ENCODE measurements at places on chromosomes 6 and 20.

- no peak for DNase-seq
These were observed 20.6 kb upstream of the CHMP4B start for GRCh38 chr20:33790566-33790965.

GRCh38 chr6:101936516-101936915 is 543.0 kb downstream of the GRIK2 start:
- DNase-seq: no peak

GRCh38 chr6:73579851-73580246 is 59.0 kb upstream of the EEF1A1 start:
- peak; percentile 26 for DNase-seq

- DNase-seq: no peak
These were observed 13.2 kb downstream of the GCNT2 start for GRCh38 chr6:10534419-10534762.

DNA sequence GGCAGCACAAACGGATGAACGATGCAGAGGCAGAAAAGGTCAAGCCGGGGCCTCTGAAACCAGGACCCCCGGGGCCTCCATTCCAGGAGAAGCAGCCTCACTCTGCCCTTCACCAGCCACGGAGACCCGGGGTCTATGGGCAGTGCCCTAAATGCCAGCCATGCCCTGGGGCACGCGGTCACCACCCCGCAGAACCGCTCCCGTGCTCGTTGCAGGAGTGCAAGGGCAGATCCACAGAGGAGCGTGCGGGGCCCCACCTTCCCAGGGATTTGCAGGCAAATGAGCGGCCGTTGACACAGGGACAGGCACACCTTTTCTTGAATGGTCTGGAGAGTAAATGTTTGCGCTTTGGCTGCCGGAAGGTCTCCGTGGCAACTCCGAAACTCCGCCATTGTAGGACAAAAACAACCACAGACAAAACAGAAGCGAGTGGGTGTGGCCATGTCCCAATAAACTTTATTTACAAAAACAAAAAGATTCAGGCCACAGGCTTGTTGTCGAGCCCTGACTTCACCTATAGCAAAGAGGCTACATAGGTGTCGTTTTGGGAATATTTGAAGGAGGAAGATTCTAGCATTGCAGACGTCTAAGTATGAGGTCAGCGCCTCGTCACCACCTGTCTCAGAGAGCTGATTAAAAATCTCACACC is 163.3 kb downstream of the TAF4 start:
- DNase-seq: no peak

DNA sequence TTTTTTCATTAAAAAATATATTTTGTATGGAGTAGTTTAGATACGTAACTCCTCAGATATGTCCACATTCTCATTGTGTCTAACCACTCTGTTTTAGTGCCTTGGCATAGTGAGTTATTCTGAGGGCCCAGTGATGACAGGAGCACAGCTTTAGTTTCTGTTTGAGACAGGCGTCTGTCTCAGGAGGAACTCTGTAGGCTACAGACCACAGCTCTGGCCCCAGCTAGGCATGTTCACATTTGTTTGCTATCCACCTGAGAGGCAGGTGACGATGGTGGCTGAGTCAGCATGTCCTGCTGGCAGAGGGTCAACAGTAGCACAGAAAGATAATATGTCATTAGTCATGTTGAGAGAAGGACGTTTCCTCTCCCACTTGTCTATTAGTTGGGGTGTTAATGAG is 16.3 kb downstream of the LRRC1 start:
- DNase-seq: no peak

DNA sequence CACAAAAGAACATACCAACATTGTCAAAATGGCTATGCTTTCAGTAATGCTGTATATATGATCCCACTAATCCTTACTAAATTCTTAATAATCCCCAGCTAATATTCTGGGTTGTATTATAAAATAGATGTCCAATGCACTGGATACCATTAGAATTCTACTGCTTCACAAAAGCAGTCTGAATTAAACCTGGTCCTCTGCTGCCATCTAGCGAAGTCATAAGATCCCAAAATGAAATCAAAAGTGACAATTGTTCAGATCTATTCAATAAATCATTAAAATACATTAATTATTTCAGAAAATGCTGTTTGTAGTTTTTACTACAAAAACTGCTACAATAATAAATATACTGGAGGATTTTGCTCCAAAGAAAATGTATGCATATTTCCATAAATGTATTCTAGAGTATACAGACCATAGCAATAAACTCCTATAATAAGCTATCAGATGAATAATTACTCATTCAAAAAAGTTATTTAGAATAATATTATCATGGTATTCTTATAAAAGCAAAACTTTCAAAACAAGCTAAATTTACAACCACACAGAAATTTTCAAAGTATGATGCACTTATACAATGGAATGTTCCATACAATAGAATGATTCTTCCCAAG is 92.6 kb downstream of the RNGTT start:
- peak; percentile 33 for DNase-seq

- DNase-seq: no peak
These were observed 620.2 kb downstream of the QKI start for GRCh38 chr6:164034602-164035140.

DNA sequence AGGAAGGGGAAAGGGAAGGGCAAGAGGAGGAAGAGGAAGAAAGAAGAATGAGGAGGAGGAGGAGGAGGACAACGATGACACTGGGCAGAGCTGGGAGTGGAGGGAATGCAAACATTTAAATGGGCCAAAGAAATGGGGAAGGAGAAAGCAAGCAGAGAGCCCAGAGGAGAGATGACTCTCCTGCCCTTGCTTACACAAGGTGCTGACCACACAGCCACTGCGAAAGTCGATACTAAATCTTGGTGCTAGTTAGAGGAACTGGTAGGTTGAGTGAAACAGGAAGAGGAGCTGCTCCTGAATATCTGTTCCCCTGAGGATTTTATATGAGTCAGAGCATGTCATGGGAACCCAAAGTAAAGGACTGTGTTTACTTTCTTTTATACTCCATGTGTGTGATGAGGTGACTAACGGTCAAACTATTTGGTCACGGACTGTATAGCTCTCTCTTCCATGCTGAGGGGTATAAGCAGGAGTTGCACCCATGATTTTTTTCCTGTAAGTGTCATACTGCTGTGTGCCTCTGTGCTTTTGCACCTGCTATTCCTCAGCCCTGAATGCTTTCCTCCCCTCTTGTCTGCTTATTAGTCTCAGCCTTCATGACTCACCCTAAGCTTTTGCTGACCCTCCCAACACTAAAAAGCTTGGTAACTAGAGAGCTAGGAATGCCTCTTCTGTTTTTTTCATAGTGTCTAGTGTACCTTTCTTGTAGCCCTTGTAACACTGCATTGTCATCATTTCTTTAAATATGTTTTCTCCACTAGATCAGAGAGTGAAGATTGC is 9.5 kb upstream of the PAQR8 start:
- DNase-seq: peak; percentile 68

DNA sequence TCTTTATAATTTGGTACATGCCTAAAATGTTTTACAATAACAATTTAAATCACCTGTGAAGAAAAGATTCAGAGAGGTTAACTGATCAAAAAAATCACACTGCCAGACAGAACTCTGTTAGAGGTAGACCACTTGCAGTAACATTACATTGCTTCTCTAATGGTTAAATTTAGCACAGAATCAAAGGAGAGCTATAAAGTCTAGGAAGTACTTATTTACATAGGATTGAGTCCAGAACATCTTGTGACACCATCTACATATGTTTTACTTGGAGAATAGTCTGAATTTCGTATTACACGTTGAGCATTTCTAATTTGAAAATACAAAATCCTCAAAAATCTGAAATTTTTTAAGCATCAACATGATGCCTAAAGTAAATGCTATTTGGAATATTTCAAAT is 17.2 kb upstream of the TBC1D20 start:
- no peak for DNase-seq

GRCh38 chr6:159464816-159465215 is 228.2 kb downstream of the SOD2 start:
- DNase-seq: no peak

DNA sequence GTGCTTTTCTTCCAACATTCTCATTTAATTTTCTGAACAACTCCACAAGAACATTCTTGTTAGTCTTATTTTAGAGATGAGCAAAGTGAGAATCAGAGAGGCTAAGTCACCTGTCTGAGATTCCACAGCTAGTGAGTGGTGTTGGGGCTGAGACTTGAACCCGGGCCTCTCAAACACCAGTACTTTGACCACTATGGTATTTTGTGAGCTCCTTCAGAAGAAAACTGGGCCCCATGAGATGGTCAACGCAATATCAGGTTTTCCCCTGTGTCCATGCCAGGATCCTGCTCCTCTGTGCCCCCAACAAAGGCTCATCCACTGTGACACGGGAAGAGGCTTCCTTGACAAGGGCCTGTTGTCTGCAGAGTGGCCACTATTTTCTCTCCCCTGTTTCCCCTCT is 51.9 kb downstream of the MAFB start:
- no peak for DNase-seq

DNA sequence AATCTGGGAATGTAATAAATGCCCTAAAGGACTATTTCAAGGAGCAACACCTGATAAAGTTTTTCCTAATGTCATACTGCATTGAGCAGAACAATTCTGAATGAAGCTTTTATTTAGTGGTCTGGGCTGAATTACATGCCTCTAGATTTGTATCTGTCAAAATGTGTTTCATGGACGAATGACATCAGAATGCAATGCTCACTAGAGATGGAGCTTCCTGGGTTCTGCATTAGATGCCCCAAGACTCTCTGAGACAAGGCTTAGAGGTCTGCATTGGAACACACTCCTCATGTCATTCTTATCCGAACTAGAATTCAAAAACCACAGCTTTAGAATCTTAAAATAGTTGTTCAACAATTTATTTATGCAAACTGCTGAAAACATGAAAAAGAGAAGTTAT is 62.0 kb downstream of the SYNE1 start:
- DNase-seq: no peak

DNA sequence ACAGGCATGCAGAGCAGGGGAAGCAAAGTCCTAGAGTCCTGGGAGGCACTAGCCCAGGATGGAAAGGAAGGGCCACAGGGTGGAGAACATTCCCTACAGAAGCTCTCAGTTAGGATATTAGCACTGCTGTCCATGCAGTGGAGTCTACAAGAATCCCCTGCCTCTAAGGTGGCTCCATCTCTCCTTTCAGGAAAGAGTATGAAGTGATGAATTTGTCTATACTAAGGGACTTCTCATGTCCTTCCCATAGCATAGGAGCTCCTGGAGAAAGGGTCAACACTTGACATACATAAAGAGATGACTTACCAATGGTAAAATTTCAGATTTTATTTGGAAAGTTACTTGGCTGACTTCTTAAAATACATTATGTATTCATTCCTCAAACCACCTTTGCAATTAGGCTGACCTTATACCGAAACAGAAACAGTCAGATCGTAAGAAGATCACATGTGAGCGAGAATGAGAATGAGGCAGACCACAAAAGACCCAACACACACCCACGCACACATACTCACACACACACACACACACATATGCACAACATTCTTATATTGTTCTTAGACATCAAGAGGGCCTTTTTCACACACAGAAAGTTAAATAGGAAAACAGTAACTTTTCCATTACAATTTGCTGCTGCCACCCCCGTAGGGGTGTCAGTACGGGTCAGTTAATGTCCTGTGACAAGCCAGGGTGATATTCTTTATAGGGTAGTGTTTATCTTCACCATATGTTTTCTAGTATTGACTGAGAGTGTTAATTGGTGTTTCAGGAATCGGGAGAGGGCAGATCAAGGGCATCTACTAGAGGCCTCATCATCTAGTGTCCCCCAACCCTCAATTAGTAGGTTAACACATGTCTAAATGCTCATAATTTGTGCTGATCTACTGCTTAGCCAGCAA is 159.4 kb downstream of the FAXC start:
- no peak for DNase-seq

GRCh38 chr6:40573221-40573620 is 13.9 kb downstream of the LRFN2 start:
- no peak for DNase-seq

- no peak for DNase-seq
These were observed 1.2 kb downstream of the RAB44 start for GRCh38 chr6:36698871-36699271.

DNA sequence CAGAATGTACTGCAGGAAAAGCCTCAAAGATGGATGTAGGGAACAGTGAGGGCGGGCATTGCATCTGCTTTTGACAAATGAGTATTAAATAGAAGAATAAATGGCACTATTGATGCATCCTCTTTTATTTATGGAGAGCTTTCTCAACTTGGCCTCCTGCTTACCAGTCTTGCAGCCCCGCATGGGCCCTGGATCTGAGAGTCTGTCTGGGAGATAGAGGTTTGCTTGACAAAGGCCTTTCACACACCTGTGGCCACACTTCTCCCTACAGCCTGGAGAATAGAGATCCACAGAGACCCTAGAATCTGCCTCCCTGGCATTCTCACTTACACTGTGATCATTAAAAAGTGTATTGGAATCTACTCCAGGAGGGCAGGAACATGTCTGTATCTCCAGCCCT is 203.8 kb upstream of the CDH4 start:
- DNase-seq: no peak

GRCh38 chr20:8443464-8444072 is 311.5 kb downstream of the PLCB1 start:
- DNase-seq: peak; percentile 40

GRCh38 chr6:168101590-168102314 is 22.7 kb upstream of the FRMD1 start:
- no peak for DNase-seq

DNA sequence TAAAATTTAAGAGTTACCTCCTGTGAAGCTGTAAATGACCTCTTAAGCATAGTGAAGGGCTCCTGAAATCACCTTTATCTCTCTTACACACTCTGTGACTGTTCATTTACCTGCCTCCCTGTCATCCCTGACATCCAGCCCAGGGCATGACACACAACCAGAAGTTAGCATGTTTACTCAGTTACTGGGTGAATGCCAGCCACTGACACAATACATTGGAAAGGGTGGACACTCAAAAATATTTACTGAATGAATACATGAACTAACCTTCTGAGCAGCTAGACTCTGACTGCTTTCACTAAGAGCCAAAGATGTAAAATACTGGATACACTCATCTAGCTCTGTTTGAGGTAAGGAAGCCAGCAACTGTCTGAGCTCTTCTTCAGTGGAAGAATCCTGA is 25.3 kb downstream of the SERAC1 start:
- DNase-seq: no peak

- DNase-seq: no peak
These were observed 152.0 kb downstream of the ANKRD60 start for GRCh38 chr20:58076405-58076804.

GRCh38 chr6:130765181-130765727 is 62.0 kb upstream of the SMLR1 start:
- DNase-seq: no peak

DNA sequence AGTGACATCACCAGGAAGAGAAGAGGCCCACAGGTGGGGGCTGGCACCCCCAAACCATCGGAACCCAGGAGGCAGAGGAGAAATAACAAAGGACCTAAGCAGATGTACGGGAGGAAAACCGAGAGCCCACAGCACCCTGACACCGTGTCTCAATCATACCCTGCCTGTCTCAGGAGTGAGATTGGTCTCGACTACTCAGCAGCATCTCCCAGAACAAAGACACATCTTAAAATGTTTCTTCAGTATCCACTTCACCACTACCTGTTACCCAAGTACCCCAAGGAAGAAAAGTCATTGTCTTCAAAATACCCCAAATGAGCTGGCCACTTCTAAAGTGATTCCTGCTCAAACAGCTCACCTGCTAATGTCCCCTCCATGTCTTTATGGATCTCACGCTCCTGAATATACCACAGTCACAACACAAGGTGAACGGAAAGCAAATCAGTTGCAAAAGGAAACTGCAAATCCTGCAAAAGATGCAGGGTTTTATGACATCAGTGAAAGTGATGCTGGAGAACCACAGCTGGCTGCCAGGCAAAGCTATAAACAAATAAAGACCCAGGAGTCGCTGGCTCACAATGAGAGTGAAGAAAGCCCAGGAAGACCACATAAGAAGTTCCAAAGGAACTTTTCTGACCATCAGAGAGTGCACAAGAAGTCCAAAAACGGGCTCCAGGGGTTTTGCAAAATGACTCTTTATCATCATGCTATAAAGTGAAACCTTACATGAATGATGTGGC is 44.1 kb downstream of the PREX1 start:
- no peak for DNase-seq
